ENCODE measurements at places on chromosomes 5 and 9. TPM values are rescaled to one million over a fixed set of nuclear protein-coding genes. Genes with fewer than 3 reads are reported as not detected.

GRCh38 chr5:76271836-76272235, 131.2 kb upstream of the IQGAP2 start:
- no peak for DNase-seq

DNA sequence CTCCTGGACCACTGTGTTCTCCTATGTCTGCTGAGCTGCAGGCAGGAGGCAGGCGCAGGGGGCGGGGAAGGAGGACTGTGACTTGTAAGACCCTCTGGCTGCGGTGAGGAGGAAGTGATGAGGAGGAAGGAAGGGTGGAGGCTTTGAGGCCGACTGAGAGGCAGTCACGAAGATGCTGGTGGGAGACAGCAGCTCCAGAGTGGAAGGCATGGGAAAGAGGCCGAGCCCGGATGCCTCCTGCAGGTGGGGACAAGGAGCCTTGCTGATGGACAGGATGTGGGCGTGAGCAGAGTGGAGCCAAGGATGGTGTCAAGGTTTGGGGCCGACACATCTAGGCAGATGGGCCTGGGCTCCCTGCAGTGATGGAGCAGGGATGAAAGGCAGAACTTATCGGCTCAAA, 74.3 kb upstream of the ICE1 start:
- no peak for DNase-seq

DNA sequence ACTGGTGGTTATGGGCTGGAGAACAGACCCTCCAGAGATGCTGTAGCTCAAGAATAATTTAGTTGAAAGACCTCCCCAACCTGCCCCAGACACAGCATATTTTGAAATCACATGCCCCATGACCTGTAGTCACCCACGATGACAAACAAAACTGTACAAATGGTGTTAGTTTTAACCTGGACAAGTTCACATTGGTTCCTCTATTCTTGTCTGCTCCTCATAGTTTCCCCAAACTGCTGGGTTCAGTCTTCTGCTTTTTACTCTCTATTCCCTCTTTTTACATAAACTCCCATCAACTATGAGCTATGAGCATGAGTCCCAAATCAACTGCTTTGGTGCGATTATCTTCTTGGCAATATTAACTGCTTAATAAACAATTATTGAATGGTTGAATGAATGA, 365.3 kb upstream of the CLINT1 start:
- DNase-seq: no peak

The CNTLN gene
- not detected for total RNA-seq

The LCN6 gene
- not detected for total RNA-seq
